ENCODE measurements at places on chromosomes 1 and 21.

DNA sequence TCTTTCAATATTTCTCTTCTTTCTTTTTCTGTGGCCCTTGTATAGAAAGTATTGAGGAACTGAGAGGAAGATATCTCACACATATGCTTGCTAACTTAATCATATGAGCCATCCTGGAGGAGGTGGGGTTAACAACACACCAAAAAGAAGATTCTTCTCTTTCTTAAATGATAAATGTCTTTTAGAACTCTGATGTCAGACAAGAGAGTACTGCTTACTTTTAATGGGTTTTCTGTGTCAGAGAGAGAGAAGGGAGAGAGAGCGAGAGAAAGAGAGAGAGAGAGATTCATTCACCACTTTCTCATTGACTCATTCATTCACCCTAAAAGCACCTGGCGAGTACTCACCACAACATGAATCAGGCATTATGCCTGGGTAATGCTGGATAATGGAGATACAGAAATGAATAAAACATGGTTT, 250.3 kb upstream of the SGIP1 start:
- no peak for DNase-seq

DNA sequence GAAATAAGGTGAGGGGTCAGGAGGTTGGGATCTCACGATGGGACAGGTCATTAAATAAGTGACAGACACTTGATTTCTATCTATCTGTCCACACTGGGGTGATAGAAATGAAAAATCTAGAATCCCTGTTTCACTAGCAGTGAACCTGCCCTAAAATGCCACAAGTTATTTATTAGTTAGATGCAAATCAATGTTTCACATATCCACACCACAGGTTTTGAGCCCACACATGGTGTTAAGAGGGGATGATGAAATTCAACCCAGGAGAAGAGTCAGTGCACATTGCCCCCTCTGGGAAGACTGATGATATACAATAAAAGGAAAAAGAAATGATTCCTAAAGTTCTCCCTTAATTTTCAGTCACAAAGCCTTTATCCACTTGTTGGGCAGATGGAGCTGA, 10.1 kb upstream of the NTPCR start:
- DNase-seq = no peak

DNA sequence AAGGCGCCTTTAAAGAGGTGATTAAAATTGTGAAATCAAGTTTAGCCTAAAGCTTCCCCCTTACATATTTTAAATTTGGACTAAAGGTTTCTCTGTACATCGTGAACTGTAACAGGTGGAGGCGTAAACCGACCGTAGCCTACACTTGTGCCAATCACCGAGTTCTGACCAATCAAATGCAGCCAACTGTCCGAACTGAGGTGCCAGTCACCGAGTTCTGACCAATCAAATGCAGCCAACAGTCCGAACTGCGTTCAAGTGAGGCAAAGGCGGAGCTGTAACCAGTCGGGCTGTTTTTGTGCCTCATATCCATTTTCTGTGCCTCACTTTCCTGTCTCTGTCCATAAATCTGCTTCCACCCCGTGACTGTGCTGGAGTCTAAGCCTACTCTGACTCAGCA, 7.4 kb downstream of the TFF1 start:
- no peak for DNase-seq

DNA sequence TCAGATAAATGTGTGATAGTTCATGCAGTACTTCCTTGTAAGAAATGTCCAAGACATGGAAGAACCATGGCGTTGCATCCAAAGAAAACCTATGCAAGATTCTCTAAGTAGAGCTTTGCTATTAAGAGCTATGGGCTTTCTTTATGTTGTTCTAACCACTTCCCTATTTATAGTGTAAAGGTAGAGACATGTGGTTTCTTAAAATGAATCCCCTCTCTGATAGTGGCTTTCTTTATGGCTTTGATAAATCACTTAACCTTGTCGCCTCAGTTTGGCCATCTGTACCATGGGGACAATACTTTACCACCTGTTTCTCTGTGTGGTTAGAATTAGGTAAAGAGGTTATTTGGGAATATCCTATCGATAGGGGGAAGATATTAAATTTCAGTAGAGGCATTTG, 305.5 kb downstream of the NFIA start:
- DNase-seq = no peak

DNA sequence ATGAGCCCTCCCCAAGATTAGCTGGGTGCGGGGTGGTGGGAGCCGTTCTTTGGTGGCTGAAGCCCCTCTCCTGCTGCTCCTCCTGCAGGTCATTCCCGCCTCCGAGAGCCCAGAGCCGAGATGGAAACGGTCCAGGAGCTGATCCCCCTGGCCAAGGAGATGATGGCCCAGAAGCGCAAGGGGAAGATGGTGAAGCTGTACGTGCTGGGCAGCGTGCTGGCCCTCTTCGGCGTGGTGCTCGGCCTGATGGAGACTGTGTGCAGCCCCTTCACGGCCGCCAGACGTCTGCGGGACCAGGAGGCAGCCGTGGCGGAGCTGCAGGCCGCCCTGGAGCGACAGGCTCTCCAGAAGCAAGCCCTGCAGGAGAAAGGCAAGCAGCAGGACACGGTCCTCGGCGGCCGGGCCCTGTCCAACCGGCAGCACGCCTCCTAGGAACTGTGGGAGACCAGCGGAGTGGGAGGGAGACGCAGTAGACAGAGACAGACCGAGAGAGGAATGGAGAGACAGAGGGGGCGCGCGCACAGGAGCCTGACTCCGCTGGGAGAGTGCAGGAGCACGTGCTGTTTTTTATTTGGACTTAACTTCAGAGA, 448 bp downstream of the G0S2 start:
- no peak for DNase-seq
